ENCODE measurements at places on chromosomes 16 and 17.

- peak; percentile 35 for DNase-seq
Observed at GRCh38 chr16:81601008-81601428, 156.4 kb downstream of the CMIP start.

DNA sequence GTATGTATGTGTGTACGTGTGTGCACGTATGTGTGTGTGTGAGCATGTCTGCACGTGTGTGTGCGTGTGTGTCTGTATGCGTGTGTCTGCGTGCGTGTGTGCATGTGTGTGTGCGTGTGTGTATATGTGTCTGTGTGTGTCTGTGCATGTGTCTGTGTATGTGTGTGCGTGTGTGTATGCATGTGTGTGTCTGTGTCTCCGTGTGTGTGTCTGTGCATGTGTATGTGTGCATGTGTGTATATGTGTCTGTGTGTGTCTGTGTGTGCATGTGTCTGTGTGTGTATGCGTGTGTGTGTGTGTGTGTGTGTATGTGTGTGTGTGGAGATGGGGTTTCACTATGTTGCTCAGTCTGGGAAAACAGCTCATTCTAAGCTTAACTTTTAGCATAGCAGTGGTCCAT, 43.9 kb downstream of the ATP2C2 start:
- no peak for DNase-seq

DNA sequence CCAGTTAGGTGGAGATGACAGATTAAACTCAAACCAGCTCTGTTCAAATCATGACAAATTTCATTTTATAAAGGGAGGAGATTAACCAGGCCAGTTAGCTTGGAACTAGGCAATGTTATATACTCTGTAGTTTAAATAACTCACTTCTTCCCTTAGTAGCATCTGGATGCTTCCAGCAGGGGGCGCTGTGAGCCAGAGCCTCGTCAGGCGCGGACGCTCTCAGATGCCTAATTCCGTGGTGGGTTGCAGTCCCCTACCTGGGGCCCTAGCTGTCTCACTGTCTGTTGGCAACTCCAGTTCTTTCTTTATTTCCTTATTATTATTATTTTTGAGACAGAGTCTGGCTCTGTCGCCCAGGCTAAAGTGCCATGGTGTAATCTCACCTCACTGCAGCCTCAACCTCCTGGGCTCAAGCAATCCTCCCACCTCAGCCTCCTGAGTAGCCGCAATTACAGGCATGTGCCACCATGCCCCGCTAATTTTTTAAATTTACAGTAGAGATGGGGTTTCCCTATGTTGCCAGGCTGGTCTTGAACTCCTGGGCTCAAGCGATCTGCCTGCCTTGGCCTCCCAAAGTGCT, 17.3 kb upstream of the WFDC1 start:
- DNase-seq, result peak; percentile 78

DNA sequence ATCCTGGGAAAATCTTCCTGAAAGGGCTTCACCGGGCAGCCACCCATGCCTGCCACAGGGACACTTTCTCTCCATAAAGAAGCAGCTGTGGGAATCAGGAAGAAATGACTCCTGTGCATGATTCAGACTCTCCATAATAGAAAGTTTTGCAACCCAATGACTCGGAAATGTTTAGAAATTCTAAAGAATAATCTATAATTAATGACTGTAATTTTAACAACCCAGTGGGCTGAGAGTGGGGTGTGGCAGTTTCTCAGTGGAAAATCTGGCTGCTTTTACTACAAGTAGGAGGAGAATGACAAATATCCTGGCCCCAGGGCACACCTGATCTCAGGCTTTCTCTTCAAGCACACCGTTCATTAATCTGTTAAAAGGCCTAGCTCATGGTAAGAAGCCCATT, 25.7 kb downstream of the IRF8 start:
- DNase-seq, result no peak

DNA sequence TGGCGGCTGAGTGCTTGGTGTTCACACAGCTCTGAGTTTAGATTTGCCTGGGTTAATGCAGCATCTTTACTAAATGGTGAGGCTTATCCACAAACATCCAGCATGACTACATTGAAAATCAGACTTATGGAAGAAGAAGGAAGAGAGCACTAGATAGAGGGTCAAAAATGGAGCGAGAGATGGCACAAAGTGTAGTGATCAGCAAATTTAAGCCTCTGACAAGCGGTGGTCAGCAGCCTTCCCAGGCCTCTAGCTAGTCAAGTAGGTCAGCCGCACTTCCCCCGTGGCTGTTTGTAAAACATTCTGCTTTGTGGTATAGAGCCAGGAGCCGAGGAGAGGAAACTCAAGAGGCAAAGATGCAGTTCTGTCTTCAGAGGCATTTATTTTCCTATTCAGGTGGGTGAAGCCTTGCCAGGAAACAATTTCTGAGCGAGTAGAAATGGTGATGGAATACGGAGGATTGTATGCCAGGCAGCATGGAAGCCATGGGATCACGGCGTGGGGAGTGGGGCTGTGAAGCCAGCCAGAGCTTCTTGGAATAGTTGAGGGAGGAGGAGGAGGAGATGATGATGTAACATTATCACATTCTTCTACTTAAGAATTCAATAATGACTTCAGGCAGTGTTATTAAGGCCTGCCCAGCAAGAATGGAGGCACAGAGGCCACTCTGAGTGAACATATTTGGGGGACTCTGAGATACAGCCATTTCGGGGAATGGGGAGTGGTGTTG, 118.9 kb downstream of the MSI2 start:
- no peak for DNase-seq

- no peak for DNase-seq
Observed at GRCh38 chr17:73974536-73974935, 228.9 kb upstream of the RPL38 start.

DNA sequence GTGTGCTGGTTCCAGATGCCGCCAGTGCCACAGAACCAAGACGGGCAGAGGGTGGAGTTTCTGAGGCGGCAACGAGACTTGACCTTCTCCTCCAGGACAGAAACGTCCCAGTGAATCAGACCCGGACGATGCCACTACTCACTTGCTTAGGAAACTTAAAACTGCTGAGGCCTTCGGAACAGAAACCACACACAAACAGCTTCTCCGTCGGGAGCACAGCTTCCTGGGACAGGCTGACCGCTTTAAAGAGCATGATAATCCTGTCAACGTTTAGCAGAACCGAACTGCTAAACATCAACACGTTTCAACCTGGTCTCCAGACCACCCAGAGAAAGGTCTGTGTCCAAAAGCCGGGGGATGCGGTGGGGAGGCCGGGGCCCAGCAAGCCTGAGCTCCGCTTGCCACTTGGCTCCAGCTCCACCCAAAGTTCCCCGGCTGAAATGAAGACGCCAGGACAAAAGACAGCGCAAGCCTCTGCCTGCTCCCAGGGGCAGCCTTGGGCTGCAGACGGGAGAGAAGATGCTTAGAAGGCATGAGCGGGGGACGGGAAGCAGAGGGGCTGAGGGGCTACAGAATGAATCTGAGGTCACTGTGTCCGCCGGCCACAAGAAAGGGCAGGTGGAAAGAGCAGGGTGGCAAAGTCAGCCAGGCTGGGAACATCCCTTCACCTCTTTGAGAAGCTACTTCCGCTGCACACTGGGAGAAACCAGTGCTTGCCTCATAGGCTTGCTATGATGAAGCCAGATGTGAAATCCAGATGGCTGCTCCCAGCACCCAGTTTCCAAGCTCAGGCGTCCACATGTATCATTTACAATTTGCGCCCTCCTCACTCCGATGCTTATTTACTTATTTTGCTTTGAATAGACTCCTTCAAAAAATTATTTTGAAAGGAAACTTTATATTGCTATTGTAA, 69.0 kb downstream of the MRM3 start:
- DNase-seq, result peak; percentile 65
